ENCODE measurements at places on chromosomes 2 and 18.

DNA sequence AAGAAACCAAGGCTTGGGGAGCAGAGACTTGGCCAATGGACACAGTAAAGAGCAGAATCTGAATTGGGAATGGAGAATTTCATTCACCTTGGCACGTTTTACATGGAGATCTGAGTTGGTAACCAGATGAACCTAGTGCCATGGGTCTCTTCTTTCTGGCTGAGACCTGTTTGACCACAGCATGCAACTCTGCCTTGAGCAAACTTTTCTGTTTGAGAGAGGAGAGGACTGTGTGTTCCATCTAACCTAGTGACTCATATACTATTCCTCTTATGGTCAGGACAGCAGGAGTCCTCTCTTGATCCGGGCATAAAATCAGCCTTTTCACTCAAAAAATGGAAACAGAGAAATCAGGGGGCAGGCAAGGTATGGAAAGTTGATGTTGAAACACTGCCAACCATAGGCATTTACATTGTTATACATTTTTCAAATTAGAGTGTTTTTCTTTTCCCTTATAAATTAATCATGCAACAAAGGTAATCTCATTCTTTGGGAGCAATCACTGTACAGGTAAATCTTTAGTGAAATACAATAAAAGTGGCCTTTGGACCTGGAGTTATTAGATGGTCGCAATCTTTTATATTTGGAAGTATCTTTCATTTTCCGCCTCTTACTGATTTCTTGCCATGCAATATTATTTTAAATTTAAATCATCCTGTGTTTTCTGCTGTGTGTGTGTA, 86.7 kb downstream of the NRP2 start:
- DNase-seq = no peak

GRCh38 chr2:207341804-207342203, 176.1 kb upstream of the KLF7 start:
- DNase-seq = no peak

DNA sequence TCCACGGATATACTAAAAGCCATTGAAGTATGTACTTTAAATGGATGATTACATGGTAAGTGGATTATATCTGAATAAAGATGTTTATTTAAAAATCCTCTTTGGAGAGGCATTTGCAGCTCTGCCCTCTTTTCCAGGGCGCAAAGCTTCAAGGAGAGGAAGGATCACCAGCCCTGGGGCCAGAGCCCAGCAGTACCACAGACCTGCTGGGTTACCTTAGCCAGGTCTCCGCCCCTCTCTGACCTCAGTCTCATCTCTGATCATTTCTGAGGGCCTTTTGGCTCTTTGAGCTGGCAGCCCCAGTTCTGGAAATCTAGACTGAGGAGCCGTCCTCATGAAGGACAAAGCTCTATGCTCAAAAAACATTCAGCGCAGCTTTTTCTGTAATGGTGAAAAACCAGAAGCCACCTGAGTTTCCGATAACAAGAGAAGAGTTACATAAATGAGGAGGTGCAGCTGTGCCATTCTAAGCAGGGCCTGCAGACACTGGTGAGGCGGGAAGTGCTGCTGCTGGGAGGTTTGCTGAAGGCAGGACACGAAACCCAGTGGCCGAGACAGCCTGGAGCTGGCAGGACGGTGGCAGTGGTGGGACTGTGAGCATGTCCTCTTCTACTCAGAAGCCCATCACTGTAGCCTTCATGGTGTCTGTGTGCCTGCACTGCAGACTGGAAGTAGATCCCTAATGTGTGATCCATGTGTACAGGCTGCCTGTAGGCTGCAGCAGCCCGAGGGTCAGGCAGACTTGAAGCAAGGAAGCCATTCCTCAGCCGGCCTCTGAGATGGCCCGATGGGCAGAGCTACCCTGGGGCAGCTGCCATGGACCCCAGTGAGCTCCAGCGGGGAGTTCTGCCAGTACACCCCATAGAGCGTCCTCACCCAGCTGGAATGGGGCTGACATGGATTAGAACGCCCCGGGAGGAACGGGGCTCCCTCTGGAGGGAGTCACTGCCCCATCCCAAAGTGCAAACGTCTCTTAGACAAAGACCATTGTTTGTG, 27.7 kb downstream of the ADRA2B start:
- no peak for DNase-seq

DNA sequence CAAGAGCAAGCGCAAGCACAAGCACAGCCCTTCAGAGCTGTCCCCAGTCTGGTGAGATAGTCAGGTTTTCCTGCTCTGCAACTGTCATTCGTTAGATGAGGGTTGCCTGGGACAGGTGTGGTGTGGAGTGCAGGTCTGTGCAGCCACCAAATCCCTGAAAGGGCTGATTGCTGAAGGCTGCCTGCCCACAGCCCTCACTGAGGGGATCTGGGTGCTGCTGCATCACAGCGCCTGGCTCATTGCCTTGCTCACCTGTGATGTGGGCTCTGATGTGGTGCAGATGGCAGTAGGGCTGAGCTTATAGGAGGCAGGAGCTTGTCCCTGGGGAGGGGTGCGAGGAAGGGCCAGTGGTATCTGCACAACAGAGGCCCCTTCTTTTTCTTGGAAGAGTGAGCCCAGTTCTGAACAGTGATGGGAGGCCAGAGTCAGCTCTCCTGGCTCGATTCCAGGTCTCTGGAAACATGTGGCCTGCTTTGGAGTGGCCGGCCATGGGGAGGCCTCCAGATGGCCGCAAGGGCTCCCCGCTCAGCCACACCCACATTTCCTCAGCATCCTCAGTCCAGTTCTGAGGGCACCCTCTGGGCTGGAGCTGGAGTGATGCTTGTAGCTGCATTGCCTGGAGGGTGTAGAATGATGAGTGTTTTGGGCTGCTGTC, 11.4 kb downstream of the UBE2F start:
- peak; percentile 77 for DNase-seq

DNA sequence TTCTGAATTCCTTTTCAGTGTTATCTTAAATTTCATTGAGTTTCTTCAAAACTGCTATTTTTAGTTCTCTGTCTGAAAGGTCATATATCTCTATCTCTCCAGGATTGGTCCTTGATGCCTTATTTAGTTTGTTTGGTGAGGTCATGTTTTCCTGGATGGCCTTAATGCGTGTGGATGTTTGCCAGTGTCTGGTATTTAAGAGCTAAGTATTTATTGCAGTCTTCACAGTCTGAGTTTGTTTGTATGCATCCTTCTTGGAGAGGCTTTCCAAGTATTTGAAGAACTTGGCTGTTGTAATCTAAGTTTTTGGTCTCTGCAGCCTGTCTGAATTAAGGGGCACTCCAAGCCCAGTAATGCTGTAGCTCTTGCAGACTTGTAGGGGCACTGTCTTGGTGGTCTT, 249.3 kb downstream of the ZNF385B start:
- DNase-seq = no peak

GRCh38 chr2:10012963-10013461, 30.3 kb upstream of the KLF11 start:
- DNase-seq = no peak

DNA sequence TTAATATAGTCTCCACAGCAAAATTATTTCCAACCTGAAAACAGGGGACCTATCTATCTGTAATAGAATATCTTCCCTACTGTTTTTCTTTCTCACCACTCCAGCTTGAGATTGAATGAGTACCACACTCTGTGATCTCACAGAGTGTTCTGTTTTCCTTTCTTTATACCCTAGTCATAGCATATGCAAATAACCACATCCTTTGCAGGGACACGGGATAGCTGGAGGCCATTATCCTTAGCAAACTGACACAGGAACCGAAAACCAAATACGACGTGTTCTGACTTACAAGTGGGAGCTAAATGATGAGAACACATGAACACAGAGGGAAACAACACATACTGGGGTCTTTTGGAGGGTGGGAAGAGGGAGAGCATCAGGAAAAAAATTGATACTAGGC, 224.7 kb downstream of the SLC8A1 start:
- no peak for DNase-seq

DNA sequence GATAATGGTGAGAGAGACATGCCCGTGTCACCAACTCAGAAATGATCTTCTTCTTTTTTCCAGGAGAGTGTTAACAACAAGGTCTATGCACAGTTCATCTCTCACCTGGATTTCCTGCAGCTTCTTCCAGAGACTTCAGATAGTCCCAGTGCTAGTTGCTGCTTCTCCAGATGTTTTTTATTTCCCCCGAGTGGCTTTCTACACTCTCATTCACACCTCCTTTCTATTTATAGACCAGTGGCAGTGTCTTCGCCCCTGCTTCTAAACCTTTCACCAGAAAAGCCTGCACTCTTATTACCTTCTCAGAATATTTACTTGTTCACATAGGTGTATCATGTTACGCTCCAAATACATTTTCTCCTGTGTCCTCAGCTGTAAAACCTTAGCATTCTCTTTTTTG, 558.8 kb upstream of the CHAC2 start:
- no peak for DNase-seq

DNA sequence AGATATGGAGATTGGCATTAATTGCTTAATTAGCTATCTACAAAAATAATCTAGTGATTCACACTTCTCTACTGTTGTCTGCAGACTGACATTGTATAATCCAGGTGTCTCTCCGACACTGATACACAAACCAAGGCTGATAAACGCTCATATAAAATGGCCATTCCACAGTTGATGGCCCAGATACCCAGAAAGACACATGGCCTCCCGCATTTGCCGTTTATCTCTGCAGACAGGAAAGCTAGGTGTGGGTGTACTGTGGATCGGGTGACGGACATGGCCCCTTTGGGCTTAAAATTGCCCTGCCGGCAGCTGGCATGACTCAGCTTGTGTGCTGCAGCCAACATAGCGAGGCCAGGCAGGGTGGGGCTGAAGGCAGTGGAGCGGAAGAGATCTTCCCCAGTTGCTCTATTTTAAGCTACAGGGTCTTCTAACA, 18.5 kb downstream of the PMAIP1 start:
- DNase-seq = peak; percentile 96
